Stimulated activated CD8-positive, alpha-beta memory T cell treated with anti-CD3 and anti-CD28 coated beads, Interleukin-15, amount 100 ng/mL, for 48 hours (primary cell): ENCODE measurements at places on chromosomes 6 and 20.

GRCh38 chr6:136284909-136285308, 4.7 kb downstream of the BCLAF1 start:
- DNase-seq: no peak

DNA sequence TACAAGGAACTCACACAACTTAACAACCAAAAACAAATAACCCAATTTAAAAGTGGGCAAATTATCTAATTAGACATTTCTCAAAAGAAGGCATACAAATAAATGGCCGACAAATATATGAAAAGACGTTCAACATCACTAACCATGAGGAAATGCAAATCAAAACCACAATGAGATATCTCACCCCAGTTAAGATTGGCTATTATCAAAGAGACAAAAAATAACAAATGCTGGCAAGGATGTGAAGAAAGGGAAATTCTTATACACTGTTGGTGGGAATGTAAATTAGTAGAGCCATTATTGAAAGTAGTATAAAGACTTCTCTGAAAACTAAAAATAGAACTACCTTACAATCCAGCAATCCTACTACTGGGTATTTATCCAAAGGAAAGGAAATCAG, 96.7 kb upstream of the SIRPG start:
- no peak for DNase-seq

GRCh38 chr20:19903168-19903811, 113.9 kb upstream of the NAA20 start:
- no peak for DNase-seq

DNA sequence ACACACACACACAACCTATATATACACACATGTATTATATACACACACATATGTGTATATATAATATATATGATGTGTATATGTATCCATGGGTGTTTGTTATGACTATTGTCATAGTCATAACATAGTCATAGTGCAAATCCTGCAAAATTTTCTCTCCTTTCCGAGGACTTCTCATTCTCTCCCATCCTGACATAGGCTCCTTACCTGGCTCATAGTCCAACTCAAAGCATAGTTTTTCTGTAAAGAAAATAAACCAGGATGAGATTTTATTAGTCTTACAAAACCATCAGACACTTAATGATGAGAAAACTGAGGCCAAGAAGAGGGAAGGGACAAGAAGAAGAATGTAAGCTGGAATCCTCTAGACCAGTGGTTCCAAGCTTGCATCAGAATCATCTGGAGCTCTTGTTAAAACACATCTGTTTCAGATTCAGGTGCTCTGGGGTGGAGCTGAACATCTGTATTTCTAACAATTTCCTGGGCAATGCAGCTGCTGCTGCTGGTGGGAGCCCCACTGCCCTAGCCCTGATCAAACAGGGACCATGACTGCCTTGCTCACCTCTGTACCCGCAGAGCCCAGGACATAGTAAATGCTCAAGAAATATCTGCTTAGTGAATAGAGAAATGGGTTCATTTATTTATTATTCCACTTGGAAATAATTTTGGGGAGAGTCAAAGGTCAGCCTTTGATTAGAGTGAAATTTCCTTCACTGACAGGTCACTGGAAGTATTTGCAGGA, 5.3 kb downstream of the TRIM10 start:
- no peak for DNase-seq

- no peak for DNase-seq
Measured at GRCh38 chr20:48622421-48622820, 205.4 kb downstream of the PREX1 start.

DNA sequence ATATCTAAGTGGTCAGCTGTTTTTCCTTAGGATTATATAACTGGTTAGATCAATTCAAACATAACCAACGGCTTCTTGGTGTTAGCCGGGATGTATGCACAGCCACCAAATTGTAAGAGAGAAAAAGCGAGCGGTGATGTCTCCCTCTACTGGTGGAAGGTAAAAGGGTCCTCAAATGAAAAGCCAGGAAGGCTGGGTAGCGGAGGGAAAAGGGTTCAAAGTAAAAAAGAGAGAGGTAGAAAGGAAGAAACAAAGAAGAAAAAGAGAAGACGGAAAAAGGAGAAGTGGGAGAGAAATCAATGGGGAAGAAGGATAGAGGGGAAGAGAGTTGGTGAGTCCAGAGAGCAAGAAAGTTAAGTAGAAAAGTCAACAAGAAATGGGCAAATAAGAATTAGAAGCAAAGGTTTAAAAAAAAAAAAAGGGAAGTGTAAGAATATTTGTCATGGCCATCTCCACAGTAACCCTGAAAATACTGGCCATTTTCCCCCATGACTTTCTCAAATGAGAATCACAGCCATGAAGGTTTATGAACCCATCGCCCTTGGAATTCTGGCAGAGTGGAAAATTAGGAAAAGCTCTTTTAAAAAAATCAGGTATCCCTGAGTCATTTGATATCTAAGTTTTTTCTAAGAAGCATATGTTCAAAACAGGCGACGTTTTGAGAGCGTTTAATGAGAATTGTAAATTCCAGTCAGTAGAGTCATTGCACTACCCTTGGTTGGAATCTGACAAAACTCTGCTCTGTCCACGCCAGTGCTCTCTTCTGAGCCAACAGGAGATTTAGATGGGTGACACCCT, 155.6 kb upstream of the SNX9 start:
- DNase-seq: peak; percentile 11

GRCh38 chr6:2658788-2659187, 91.9 kb downstream of the MYLK4 start:
- DNase-seq: no peak

- DNase-seq: no peak
Measured at GRCh38 chr6:9140172-9140571, 704.8 kb upstream of the SLC35B3 start.

GRCh38 chr6:88588938-88589337, 374.5 kb downstream of the RNGTT start:
- DNase-seq: no peak

DNA sequence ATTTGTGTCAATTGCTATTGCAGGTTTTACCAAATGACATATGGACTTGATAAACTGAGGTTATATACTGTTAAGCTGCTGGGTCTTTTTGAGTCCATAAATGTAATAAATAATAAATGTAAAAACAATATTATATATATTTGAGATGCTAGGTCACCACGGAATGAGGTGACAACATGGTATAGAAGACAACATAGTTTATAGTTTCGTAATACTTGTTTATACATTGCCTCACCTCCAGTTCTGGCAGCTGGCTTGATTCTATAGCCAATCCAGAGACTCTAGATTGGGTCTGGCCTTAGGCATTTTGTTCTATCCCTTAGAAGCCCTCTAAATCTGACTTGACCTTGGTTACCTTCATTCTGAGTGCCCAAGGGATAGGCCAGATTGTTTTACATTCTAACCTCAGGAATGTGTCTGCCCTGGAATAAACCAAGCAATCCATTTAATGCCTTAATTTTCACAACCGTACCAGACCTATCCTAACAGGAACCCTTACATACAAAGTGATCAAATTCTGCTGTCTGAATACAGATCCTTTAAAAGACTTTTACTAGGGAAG, 61.5 kb upstream of the STXBP5 start:
- no peak for DNase-seq

DNA sequence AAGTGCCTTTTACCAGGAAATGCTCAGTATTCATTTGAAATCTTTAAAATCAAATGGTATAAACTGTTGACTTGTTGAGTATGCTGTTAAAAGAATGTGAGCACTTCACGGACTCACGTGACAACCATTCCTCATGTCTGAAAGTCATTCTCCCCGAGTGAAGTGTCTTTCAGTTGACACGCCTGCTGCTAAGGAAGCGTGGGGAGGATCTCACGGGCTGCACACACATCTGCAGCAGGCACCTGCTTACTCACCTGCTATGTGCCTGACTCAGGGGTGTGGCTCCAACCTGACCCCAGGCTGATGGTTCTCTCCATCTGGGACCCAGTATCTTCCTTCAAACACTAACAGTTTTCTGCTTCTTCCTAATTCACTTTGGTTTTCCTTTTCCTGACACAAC, 32.7 kb downstream of the WDR27 start:
- DNase-seq: no peak

DNA sequence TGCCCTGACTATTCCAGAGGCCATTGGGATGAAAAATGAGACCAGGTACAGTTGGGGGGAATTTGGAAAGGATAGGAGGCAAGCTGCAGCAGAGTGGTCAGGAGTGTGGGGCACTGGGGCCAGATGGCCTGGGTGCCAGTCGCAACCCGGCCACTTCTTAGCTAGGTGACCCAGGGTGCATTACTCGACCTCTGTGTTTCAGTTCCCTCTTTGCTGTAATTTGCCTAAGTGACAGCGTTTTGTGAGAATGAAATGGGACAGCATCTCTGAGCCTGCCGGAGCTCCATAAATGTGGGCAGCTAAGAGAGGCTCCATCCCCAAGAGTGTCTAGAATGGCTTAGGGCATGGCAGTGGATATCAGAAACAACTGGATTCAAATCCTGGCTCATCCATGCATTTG, 13.9 kb downstream of the LRFN2 start:
- no peak for DNase-seq

DNA sequence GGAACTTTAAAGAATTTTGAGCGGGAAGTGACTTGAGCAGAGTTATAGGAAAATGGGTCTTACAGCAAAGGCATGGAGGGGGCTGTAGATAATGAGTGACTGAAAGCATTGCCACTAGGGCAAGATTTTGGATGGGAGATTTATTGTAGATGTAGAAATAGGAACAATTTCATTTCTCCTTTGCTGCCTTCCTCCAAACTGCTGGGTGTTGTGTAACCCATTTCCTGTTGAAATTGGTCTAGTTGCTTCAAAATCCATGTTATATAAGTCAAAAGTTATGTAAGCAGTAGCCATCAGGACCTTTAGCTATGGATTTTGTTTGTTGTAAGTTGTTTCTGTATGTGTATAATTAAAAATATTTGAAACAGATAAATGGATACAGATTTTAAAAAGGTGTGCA, 11.1 kb downstream of the YWHAB start:
- DNase-seq: no peak

- no peak for DNase-seq
Measured at GRCh38 chr6:680251-680650, 12.7 kb downstream of the EXOC2 start.

GRCh38 chr6:17831135-17831534, 124.4 kb upstream of the NUP153 start:
- no peak for DNase-seq

- DNase-seq: no peak
Measured at GRCh38 chr20:1375515-1375914, 17.3 kb downstream of the FKBP1A start.
